ENCODE measurements at places on chromosomes 3 and 15.

DNA sequence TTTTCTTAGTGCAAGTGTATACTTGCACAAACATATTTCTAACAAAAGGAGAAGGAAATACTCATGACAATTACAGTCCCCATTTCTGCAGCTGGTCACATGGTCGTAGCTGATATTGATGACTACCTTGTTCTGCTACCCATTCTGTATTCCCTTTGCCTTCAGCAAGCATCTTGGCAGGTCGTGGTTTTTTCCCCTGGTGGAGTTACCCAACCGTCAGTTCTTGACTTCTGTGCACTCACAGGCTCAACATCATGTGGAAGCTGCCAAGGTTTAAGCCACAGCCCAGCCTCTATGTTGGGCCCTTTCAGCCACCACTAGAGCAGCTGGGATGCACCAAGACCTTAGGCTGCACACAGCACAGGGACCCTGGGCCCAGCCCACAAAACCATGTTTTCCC is 56.1 kb downstream of the VGLL3 start:
- no peak for DNase-seq

GRCh38 chr15:69979262-69979661 is 118.5 kb downstream of the TLE3 start:
- no peak for DNase-seq

GRCh38 chr15:52785672-52786406 is 4.3 kb downstream of the ONECUT1 start:
- DNase-seq: no peak

DNA sequence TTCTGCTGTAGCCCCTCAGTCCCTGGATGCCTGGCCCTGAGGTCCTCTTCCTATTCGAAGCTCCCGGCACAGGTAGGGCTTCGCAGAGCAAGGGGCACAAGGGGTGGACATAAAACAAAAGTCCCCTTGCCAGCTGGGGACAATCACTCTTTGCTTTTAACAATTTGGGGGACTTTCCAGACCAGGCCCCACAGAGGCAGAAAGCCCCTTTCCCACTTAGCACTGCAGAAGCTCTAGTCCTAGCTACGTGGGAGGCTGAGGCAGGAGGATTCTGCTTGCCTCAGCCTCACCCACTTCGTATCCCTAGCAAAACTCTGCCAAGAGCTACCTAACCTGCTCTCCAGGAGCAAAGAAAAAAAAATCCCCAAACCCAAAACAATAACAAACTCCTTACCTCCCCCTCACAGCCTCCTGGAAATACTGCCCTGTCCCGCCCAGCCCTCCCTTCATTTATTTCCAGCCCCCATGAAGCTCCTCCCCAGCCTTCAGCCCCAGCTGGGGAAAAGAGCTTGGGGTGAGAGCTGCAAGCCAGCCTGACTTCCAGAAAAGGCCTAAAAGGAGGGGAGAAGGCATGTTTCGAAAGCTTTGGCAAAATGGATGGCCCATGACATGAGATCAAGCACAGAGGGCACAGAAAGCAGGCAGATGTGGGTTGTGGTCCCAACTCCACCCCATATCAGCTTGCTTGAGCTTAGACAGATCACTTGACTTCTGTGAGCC is at the start of gene CIDEC:
TSS of gene CIDEC (minus strand) at position 424 of the 720 bp plus-strand sequence. CDS start 1,767 bp downstream, outside the sequence.
- no peak for DNase-seq

GRCh38 chr3:71879089-71879488 is 94.1 kb upstream of the PROK2 start:
- DNase-seq: no peak

- DNase-seq: no peak
Observed at GRCh38 chr3:45968706-45969105, 25.4 kb downstream of the CXCR6 start.

GRCh38 chr15:100433304-100433703 is 91.5 kb upstream of the ADAMTS17 start:
- DNase-seq: no peak

- DNase-seq: no peak
Observed at GRCh38 chr3:37944391-37944842, 46.2 kb upstream of the VILL start.

GRCh38 chr3:9142362-9142761 is 107.1 kb downstream of the SRGAP3 start:
- no peak for DNase-seq

DNA sequence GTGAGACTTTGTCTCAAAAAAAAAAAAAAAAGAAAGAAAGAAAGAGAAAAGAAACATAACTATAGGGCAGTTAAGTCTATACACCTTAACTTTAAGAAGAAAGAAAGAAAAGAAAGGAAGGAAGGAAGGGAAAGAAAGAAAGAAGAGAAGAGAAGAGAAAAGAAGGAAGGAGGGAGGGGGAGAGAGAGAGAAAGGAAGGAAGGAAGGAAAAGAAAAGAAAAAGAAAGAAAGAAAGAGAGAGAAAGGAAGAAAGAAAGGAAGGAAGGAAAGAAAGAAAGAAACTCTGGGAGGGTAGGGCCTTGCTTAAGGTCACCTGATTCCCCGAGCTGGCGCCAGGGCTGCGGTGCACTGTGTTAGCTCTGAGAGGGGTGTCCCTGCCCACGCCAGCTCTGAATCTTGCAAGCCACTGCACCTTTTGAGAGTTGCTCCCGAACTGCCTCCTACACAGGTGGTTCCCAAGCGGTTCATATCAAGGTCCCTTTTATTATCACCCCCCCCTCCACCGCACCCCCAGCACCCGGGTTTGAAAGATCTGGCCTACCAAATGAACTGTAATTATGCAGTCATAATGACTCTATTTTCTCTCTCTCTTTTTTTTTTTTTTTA is 39.2 kb upstream of the VPS8 start:
- no peak for DNase-seq

GRCh38 chr3:59660852-59661625 is 611.2 kb upstream of the CFAP20DC start:
- DNase-seq: no peak

GRCh38 chr15:83115831-83116565 is 8.6 kb downstream of the TM6SF1 start:
- no peak for DNase-seq

GRCh38 chr3:155737844-155738460 is 6.9 kb downstream of the PLCH1 start:
- DNase-seq: no peak

DNA sequence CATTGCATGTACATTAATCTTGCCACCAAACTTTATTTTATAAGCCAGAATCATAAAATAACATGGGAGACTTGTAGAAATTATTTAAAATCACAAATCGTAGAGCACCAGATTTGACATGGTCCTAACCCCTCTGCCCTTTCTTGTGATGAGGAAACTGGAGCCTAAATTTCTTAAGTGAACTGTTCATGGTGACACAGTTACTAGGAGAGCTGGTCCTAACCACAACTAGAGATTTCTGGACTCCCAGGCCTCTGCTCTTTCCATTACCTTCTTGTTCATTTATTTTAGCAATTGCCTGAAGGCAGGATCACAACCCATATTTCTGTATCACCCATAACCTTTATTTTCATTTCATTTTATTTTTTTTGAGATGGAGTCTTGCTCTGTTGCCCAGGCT is 352.5 kb downstream of the LPP start:
- no peak for DNase-seq

DNA sequence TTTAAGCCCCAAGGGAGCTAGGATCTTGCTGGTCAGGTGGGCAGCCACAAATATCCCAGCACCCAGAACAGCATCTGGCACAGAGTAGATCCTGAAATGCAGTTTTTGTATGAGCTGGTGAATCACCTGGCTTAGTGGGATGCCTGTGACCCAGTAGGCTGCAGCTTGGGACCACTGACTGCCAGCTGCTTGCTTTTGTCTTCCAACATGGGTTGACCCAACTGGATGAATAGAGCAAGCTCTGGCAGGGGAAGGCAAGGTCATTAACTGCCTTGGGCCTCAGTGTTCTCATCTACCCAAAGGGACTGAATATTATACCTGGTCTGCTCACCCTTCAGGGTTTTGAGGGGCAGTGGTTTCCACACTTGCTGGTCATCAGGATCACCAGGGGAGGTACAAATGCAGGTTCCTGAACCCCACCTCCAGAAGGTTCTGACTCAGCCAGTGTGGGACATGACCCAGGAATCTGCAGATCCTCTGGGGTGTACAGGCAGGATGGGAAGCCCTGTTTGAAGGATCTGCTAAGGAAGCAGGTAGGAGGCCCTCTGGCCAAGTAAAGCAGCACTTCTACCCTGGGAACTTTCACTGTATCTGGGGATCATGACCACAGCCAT is 55.4 kb downstream of the ITGA11 start:
- DNase-seq: no peak

DNA sequence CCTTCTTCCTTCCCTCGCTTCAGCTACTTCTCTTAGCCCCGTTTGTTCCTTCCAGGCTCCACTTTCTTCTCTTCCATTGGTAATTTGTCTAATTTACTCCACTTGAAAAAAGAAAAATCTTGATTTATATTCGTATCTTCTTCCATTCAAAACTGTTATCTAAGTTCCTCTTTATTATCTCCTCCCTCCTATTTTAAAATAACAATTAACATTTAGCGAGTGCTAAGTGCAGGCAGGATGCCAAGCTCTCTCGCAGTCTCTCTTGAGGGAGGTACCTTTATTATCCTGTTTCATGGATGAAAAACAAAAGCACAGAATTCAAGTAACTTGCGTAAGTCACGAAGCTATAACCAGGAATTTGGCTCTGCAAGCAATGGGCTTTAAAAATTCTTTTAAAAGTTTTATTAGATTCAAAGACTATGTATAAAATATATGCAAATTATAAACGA is 418.9 kb upstream of the NAALADL2 start:
- no peak for DNase-seq

- no peak for DNase-seq
Observed at GRCh38 chr15:101600035-101600434, 52.1 kb downstream of the TM2D3 start.
